ENCODE measurements at places on chromosomes 12 and 14. TPM values are rescaled to one million over a fixed set of nuclear protein-coding genes. Genes with fewer than 3 reads are reported as not detected.

DNA sequence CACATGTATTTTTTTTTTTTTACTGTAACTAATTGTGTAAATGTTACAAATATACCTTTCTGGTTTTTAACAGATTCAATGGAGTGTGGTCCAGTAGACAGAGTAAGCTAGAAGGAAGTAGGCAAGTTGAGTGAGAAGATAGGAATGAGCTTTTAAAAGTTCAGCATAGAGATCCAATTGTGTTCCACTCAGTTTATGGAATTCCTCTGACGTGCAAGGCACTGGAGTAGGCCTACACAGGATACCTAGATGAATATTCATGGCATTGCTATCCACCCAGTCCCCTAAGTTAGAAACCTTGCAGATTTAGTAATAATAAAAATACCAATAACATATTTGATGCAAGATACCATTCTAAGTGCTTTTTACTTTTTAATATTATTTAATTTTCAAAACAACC lies 225.6 kb upstream of the ARID2 start:
- no peak overlapping the region for H3K27ac ChIP-seq
- no peaks in the 10 kb centered on the region for H3K27me3 ChIP-seq
- peaks cover 25% of the 10 kb centered on the region for H3K4me1 ChIP-seq

GRCh38 chr12:57165741-57166140 lies 18.3 kb upstream of the LRP1-AS start:
- no peak overlapping the region for H3K27ac ChIP-seq
- no peaks in the 10 kb centered on the region for H3K4me1 ChIP-seq
- no peaks in the 10 kb centered on the region for H3K36me3 ChIP-seq
- peaks cover 2% of the 10 kb centered on the region for H3K27me3 ChIP-seq
- H3K4me3 ChIP-seq: no peak overlapping the region

- no peak overlapping the region for H3K4me3 ChIP-seq
- no peaks in the 10 kb centered on the region for H3K4me1 ChIP-seq
- no peak overlapping the region for H3K27ac ChIP-seq
- no peaks in the 10 kb centered on the region for H3K27me3 ChIP-seq
These were observed 8.0 kb downstream of the CACNB3 start for GRCh38 chr12:48826209-48826855.

DNA sequence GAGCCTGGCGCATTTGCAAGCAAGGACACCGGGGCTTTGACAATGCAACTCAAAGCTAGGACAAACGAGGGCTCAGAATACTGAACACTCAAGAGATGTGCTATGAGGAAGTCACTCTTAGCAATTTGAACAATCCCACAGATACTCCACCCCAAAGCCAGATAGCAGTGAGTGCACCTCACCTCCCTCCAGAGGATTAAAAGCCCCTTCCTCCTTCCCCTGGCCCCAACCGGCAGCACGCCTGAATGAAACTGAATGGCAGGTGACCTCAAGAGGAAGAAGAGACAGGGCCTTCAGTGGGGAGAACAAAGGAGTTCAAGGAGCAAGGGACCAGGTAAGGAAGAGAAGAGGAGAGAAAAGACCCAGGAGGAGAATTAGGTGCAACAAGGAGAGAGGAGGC lies 1.9 kb upstream of the KRT78 start:
- no peak overlapping the region for H3K27ac ChIP-seq
- H3K27me3 ChIP-seq: peaks cover 8% of the 10 kb centered on the region

Gene NGB
- total RNA-seq: not detected

Gene MYH7
- not detected for total RNA-seq

Gene FERMT2
- 0.62 TPM for total RNA-seq

Gene DHRS2
- 0.57 TPM for total RNA-seq
